Neural progenitor cell (in vitro differentiated cells): ENCODE measurements at places on chromosomes 1 and 21. TPM values are rescaled to one million over a fixed set of nuclear protein-coding genes. Genes with fewer than 3 reads are reported as not detected.

DNA sequence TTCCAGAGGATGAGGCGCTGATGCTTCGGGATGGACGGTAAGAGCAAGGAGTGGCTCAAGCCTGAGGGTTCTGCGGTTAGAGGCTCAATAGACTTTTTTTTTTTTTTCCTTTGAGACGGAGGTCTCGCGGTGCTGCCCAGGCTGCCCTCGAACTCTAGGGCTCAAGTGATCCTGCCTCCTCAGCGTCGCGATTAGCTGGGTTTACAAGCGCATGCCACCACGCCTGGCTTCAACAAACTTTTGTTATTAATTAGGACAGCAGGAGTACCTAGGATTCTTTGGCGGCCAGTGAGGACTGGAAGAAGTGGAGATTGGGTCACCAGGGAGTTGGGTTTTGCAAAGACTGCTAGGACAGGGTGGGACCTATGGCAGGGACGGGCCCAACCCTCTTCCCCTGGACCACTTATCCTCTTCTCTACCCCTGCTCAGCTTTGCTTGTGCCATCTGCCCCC lies 587 bp downstream of the SCNM1 start:
- peak; percentile 67 for DNase-seq
- peak overlapping the region; percentile 89 for H3K4me3 ChIP-seq
- H3K36me3 ChIP-seq: no peaks in the 10 kb centered on the region
- peaks cover 10% of the 10 kb centered on the region for H3K4me1 ChIP-seq

GRCh38 chr1:156691191-156691590 lies 14.0 kb upstream of the NES start:
- H3K27me3 ChIP-seq: peaks cover 15% of the 10 kb centered on the region
- no peak for DNase-seq
- H3K4me3 ChIP-seq: no peak overlapping the region
- H3K36me3 ChIP-seq: no peaks in the 10 kb centered on the region
- H3K27ac ChIP-seq: no peak overlapping the region

DNA sequence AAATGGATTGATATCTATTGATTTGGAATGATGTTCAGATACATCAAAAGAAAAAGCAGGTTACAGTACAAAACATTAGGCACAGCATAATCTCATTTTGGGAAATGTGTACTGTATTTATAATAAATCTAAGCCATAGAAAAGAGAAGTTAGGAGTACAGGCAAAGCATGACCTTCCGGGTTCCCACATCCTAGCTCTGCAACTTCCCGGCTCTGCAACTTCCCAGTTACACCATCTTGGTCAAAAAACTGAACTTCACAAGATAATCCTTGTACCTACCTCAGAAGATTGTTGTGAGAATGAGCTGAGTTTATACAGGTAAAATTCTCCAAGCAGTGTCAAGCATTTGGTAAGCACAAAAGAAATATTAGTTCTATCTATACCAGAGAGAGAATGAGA lies 21.7 kb upstream of the SLC44A3 start:
- H3K36me3 ChIP-seq: no peaks in the 10 kb centered on the region
- no peaks in the 10 kb centered on the region for H3K27me3 ChIP-seq
- no peak overlapping the region for H3K27ac ChIP-seq
- no peak for DNase-seq

B3GALT5 gene
- 1.3 and 1.5 TPM in 2 replicates for total RNA-seq

- no peak for DNase-seq
- peaks cover 19% of the 10 kb centered on the region for H3K27me3 ChIP-seq
- H3K4me1 ChIP-seq: peaks cover 7% of the 10 kb centered on the region
- no peaks in the 10 kb centered on the region for H3K36me3 ChIP-seq
- H3K27ac ChIP-seq: no peak overlapping the region
- H3K4me3 ChIP-seq: no peak overlapping the region
Measured at GRCh38 chr1:24191860-24192259, 4.8 kb upstream of the IFNLR1 start.

GRCh38 chr1:199422206-199422605 lies 605.3 kb upstream of the NR5A2 start:
- peak; percentile 43 for DNase-seq

DNA sequence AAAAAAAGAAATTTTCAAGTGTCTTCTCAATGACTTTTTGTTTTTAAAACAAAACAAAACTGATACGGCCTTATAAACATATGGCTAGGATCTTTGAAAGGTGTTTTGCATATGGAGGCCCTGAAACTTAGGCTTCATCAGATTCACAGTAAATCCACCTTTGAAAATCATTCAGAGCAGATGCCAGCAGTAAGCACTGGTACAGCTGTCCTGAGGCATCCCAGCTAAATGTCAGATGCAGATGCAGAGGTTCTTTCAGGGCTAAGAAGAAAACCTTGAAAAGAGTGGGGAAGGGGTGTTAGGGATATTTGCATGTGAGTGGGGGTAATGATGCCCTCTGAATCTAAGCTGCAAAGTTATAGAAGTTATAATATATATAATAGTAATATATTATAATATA lies 56.2 kb upstream of the GNG12 start:
- no peak for DNase-seq
- H3K4me3 ChIP-seq: no peak overlapping the region
- H3K27me3 ChIP-seq: no peaks in the 10 kb centered on the region
- no peak overlapping the region for H3K27ac ChIP-seq
- peaks cover 30% of the 10 kb centered on the region for H3K4me1 ChIP-seq

AMY1A gene
- total RNA-seq: not detected in 2 replicates

KIF17 gene
- 2.2 and 4.0 TPM in 2 replicates for total RNA-seq

DNA sequence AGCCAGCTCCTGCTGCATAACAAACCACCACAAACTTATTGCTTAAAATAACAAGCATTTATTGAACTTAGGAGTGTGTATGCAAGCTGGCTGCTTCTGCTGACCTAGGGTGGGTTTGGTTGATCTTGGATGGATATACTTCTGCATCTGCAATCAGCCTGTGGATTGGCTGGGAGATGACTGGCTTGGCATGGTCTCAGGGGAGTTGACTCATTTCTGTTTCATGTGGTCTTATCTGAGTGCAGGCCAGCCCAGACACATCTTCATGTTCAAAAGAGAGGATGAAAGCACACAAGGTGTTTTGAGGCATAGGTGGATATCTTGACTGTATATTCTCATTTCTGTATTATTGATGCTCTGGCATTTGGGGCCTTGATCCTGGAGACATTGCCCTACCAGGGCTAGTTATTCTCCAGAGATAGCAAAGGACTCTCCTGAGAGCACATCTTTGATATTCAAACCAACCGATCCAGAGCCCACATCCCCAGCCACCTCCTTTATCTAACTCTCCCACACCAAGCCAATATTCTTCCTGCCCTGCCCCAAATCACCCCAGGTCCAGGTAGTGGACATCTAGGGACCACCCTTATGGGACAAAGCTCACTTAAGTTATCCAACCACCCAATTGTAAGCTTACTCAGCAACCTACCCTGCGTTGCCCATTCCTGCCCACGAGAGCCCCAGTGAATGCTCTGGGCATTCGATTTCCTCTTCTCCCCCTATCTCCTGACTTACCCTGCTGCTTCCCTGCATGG lies 350.8 kb downstream of the PTPRU start:
- no peak overlapping the region for H3K27ac ChIP-seq
- H3K4me1 ChIP-seq: no peaks in the 10 kb centered on the region
- no peak for DNase-seq
- no peaks in the 10 kb centered on the region for H3K36me3 ChIP-seq

- H3K27me3 ChIP-seq: no peaks in the 10 kb centered on the region
- H3K36me3 ChIP-seq: peaks cover 22% of the 10 kb centered on the region
- no peak overlapping the region for H3K4me3 ChIP-seq
- H3K27ac ChIP-seq: no peak overlapping the region
- no peaks in the 10 kb centered on the region for H3K4me1 ChIP-seq
Measured at GRCh38 chr1:39381839-39382238, 109.6 kb upstream of the BMP8A start.
